ENCODE measurements at places on chromosomes 1 and 21.
A peak's percentile ranks its signal among the peaks of the same experiment; 100 is the strongest.

DNA sequence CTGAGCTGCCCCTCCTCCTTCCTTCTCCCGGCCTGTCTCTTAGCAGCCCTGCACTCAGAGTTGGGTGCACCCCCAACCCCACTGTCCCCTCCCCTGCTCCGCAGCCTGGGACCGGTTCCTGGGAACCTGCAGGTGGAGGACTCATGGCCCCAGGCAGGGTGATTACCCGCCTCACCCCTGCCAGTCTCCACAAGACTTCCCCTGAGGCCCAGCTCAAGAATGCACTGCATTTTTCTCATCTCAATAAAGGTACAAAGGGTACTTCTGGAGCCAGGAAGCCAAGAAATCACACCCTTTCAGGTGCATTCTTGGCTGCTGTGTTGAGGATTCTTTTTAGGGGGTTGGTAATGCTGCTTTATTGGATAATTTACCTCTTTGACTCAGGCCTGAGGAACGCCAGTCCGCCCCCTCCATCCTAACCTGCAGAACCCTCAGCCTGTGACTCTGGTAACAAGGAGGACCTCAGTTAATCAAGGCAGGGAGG lies 126.3 kb upstream of the TMPRSS2 start:
- DNase-seq: no peak

GRCh38 chr21:41207401-41208375 lies 39.7 kb downstream of the BACE2 start:
- no peak for DNase-seq

GRCh38 chr1:1038694-1039093 lies 18.8 kb downstream of the AGRN start:
- DNase-seq: no peak

- no peak for DNase-seq
Measured at GRCh38 chr1:81525085-81525484, 275.6 kb upstream of the ADGRL2 start.

DNA sequence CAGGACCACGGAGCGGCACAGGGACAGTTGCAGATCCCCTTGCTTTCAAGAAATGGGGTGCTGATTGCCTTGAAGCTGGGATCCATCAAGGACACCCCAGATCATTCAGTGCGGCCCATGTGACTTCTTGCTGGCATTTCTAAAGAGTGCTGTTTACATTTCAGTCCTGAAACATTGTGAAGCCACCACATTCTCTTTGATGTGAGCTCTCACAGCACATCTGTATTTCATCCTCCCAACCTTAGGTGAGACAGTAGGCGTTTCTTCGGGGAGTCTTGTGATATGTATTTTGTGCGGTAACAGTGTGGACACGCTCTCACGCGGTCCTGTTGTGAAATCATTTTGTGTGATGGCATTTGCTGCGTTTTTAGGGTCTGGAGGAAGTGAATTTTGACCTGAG lies 57.2 kb downstream of the CACHD1 start:
- DNase-seq: no peak

- DNase-seq: no peak
Measured at GRCh38 chr1:100474834-100475233, 63.1 kb upstream of the GPR88 start.

DNA sequence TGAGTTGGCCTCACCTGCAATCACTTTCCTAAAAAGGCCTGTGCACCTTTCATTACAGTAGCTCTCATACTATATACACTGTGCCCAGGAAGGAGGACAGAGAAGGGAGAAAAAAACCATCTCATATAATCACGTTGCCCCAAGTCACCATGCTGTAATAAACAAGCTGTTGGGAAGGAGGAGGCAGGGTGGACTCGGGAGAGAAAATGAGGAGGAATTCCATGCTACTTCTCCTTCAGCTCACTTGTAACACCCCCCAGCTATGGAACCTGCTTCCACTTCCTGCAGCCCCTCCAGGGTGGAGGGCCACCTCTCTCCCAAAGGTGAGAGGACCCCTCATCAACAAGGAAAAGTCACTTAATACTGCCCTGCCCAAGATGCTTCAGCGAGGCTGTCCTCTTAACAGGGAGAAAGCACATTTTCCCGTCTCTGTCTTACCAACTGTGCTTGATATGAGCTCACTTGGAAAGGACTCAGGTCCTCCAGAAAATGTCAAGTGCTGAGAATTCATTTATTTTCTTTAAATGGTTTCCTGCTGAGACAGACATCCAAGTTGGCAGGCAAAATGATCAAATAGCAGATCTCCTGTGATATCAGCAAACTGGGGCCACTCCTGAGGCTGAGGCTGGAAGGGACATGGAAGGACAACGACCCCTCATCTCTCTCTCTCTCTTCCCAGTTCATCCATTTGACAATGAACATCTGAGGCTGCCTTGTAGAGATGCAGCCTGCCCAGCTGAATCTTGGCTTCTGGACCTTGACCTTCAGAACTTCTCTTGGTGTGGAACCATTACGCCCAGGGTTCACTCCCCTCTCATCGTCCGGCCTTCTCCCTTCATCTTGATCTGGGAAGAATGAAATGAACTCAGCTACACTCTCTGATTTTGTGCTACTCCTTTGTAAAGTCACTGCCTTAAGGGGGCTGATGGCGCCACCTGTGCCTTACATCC lies 54.0 kb downstream of the CAPN9 start:
- DNase-seq: no peak

DNA sequence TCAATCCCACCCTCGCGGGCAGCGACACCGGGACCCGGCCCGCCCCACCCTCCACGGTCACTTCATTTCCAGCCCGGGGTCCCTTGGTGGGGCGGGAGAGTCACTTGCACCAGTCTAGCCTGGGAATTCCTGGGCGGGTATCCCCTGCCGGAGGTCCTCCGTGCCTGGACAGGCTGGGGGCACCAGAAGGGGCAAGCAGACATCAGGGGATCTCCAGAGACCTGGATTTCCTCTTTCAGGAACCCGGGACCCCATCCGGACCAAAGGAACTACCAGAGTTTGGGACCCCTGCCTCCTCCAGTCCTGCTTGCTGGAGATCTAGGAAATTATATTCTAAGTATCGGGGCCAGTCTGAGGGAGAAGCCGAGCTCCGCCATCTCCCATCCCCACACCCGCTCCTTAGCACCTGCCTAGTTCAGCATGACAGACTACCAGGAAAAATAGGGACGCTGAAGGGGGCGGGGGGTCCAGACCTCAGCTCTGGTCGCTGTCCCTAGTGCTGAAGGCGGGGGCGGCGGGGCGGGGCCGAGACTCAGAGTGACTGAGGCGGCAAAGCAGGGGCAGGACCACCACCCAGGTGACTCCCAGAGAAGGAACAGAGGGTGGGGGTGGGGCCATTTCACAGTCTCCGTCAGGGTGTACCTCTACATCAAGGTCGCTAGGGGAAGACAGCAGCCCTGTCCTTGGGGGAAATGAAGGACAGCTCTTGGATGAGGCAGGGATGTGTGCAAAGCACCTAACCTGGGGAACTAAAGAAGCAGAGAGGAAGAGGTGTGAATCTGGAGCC lies 832 bp downstream of the HCN3 start:
- DNase-seq: no peak

- DNase-seq: no peak
Measured at GRCh38 chr1:192808163-192808517, 699 bp upstream of the RGS2 start.

DNA sequence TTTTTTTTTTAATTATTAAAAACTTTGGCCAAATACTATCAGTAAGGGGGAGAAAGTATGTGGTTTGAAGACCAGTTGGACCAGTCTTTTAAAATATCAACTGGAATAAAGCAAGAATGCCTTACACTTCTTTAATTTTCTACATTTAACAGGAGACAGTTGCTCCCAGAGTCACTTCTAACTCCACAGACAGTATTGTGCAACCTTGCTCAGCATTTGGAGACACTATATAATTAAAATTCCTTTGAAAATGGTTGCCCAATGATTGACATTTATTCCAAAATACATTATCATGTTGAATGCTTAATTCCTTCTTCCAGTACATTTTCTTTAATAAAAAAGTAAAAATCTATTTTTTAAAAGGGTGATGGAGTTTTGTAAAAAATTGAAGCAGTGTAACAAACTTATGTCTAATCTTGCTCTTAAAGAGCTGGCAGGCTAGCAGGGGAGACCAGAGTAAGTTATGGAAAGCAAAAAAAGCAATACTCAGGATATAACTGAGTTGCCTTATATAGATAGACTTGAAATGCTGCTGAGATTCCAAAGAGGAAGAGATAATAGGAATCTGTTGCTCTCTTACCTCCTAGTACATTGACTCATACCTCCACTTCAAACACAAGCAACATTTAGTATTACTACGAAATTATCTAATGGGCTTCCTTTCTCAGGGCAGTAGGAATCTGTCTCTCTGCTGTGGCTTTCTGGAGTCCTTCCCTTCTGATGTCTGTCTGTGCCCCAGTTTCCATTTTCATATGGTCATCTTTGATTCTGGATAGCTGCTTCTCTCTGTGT lies 69.7 kb upstream of the RGL1 start:
- no peak for DNase-seq

DNA sequence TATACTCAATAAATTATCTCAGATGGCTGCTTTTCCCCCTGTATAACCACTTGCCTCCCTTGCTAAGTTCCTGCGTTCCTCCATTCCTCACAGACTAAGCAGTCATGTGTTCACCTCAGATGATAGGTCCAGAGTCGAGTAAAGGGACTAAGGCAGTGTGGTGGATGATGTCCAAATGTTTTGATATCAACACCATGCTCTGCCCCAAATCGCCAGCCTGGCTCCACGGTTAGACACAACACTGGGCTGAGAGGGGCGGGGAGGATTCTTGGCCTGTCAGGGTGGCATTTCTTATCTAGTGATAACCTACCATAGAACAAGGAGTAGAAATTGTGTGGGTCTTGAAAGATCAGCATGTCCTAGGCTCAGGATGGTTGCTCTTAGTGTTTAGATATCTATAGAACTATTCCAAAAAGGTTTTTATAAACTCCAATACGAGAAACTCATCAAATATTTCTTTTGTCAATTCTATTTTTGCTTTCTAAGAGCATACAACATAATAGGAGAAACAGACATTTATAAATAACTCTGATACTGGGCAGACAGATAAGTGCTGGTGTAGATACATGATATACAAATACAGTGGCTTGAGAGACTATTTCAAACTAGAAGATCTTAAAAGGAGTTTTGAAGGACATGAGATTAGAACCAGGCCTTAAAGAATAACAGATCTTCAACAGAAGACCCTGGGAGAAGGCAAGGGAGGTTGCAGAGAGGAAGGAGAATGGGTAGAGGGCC lies 21.5 kb downstream of the GJA5 start:
- DNase-seq: no peak

- peak; percentile 38 for DNase-seq
Measured at GRCh38 chr1:18047122-18047521, 60.5 kb upstream of the IGSF21 start.

DNA sequence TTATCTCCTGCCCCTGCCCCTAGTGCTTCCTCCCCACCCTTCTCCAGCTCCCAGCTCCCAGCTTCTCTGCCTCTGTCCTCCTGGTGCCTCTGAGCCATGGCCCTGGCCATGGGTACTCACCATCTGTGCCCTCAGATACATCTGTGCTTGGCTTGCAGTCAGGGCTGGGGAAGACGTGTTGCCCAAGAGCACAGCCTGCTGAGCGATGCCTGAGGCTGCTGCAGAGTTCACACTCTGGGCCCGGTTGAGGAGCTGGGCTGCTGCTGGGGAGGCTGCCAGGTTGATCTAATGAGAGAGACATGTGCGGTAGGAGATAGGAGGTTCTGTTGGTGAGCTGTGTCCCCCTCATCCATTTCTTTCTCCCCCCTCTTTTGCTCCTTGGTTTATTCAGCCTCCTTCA lies 49.4 kb upstream of the A3GALT2 start:
- peak; percentile 27 for DNase-seq

DNA sequence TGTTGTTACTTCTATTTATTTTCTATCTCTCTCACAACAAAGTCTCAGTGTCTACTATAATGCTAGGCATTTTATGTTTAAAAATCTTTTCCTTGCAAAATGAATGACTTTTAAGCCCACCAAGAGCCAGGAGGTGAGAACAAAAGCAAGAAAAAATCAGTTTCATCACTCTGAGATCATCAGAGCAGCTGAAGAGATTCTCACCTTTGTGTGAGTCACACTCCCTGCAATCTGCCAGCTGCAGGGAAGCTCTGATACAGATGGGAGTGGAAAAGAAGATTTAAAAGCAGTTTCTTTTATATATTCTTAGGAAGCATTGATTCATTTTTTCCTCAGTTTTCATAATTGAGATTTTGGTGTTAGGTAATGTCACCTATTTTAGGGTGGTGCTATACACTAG lies 107.6 kb downstream of the LHX9 start:
- DNase-seq: no peak

- no peak for DNase-seq
Measured at GRCh38 chr1:188424176-188424575, 1595.4 kb downstream of the PLA2G4A start.

DNA sequence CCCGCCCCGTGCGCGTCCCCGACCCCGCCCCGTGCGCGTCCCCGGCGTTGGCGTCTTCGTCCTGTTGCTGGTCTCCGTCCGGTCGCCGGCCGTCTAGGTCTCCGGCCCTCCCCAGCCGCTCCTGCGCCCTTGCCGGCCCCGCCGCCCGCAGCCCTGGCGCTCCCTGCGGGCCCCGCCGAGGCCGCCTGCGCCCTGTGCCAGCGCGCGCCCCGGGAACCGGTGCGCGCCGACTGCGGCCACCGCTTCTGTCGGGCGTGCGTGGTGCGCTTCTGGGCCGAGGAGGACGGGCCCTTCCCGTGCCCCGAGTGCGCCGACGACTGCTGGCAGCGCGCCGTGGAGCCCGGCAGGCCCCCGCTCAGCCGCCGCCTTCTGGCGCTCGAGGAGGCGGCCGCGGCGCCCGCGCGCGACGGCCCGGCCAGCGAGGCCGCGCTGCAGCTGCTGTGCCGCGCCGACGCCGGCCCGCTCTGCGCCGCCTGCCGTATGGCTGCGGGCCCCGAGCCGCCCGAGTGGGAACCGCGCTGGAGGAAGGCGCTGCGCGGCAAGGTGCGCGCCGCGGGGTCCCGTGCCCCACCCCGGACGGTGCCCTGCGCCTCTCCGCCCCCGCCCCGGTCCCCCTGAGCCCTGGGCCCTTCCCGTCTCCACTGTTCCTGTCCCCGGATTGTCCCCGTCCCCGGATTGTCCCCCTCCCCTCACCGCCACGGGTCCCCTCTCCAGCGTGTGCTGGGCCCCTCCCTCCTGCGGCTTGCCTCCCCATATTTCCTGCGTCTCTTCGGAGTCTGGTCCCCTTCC lies at the start of gene RNF187:
Gene RNF187 (plus strand): TSS at position 47 of the 789 bp plus-strand sequence.
- DNase-seq: no peak

DNA sequence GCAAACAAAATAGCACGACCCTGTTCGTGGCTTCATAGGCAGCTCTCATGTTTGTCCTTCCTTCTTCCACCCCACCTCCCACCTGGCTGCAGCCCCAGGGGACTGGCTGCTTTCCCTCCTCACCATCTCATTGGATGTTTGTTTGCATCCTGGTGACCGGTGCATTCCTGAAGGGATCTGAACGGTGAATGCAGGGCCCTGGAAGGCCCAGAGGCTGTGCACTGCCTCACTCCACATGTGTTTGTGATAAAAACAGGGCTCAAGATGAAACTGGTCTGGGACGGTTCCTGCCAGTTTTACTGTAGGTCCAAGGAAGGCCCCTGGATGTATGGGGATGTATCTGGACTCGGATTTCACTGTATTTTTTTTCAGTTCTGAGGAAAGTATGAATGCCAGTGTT lies 42.8 kb downstream of the CNN3 start:
- DNase-seq: no peak

GRCh38 chr1:192707978-192708547 lies 72.1 kb downstream of the RGS13 start:
- DNase-seq: no peak

- no peak for DNase-seq
Measured at GRCh38 chr1:101136739-101137138, 100.1 kb upstream of the S1PR1 start.
